HFFc6 (cell line): ENCODE measurements at places on chromosomes 5 and 9.

DNA sequence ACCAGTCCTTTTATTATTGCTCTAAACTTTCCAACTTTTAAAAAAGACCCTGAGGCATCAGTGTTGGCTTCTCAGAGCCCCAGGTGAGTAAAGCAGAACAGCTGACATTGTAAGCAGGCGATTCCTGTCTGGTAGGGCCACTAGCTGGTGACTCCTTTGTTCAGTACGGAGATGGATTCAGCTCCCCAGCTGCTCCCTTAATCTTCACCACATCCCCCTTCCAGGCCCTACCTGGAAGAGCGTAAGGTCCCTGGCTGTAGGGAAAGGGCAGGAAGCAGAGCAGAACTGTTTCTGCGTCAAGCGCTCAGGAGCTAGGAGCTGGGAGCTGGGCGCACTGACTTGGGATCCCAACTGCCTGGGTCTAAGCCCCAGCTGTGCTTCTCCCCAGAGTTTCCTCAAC, 203.7 kb upstream of the TAS2R1 start:
- no peak for DNase-seq

- DNase-seq = no peak
Observed at GRCh38 chr5:102241809-102242421, 54.2 kb downstream of the SLCO4C1 start.

DNA sequence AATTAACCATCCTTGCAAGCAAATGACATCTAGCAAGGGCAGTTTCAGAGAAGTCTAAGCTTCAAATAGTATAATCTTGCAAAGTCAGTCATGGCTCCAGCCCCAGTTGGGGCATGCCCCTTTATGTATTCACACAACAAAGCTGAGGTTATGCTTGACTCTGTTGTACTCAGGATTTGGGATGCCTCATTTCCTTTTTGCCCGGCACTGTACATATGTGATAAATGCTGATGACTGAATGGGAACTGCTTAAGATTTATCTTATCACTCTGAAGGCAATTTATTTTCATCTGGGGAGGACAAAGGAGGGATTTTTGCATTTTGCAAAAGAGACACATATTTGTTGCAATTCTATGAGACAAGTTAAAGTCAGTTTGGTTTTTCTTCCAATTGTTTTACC, 219.2 kb downstream of the TRPM3 start:
- DNase-seq = no peak

- no peak for DNase-seq
Observed at GRCh38 chr9:22009506-22009867, 382 bp upstream of the CDKN2B start.

- no peak for DNase-seq
Observed at GRCh38 chr5:103951776-103952175, 389.2 kb upstream of the NUDT12 start.

- DNase-seq = no peak
Observed at GRCh38 chr9:34059281-34059680, 10.6 kb upstream of the UBAP2 start.

DNA sequence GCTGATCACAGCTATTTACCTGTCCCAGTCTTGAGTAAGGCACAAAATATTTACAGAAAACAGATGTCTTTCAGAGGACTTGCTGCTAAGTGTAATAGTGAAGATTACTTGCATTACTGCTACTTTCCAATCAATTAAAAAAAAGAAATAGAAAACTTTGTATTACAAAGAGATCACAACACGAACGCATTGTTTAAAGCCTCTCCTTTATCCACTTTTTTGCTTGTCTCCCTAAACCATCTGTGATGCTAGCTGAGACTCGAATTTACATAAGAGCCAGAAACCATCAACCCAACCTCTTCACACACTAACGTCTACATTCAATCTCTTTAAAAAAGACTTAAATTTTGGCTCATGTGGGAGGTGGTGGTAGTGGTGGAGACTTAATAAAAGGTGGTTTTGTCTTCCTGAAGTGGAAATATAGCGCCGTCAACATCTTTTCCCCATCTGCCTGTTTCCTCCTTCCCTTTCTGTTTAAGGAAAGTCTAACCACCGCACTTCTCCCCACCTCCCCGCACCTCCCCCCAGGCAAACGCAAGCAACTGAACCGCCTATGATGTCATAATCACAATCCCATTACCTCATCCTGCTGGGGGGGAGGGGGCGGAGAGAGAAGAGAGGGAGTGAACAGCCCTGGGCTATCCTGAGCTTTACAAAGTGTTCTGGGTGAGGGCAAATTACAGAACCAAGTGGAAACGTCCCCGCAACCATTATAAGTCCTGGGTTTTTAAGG, 948 bp upstream of the FAM53C start:
- DNase-seq = no peak

- DNase-seq = peak; percentile 68
Observed at GRCh38 chr5:124583469-124584350, 162.7 kb downstream of the ZNF608 start.

- DNase-seq = no peak
Observed at GRCh38 chr5:20572614-20573013, 584.6 kb upstream of the CDH18 start.

- no peak for DNase-seq
Observed at GRCh38 chr9:37897665-37898064, 6.3 kb downstream of the SLC25A51 start.

GRCh38 chr9:81141961-81142360, 547.4 kb downstream of the TLE1 start:
- no peak for DNase-seq

DNA sequence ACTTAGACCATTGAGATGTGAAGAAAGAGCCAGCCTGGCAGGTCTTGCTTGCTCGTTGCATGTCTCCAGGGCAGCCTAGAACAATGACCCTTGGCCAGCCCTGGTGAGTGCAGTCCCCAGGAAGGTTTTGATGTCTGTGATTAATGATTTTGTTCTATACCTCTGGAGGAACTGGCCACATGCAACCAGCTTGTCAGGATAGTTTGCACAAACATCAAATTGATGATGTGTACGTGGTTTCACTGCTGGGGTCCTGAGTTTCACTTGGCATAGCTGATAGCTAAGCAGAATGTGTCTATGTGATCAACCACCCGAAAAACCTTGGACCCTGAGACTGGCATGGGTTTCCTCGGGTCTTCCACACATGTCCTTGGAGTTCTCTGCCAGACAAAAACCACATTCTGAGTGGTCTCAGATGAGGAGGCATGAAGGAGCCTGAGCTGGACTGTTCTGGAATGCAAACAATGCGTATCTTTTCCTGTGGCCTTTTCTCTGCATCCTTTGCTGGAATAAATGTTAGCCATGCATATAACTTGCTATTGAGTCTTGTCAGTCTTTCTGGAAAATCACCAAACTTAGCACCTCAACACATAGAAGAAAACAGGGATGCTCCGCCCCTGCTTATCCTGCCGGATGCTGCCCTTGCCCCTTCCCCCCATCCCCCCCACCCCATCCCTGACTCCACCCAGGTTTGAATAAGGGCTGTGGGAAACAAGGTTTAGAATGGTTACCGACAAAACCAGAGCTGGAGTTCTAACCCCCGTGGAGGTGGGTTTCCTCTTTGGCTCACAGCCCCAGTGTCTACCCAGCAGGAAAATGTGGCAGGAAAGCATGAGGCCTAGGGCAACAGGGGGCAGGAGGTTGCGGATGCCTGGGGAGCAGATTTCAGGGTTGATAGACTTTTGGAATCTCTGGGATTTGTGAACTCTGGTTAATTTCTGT, 50.1 kb upstream of the ANKRD33B start:
- DNase-seq = peak; percentile 87

GRCh38 chr9:97076238-97076637, 37.3 kb upstream of the CTSV start:
- no peak for DNase-seq

- DNase-seq = no peak
Observed at GRCh38 chr5:129103397-129103796, 8.8 kb downstream of the ISOC1 start.

DNA sequence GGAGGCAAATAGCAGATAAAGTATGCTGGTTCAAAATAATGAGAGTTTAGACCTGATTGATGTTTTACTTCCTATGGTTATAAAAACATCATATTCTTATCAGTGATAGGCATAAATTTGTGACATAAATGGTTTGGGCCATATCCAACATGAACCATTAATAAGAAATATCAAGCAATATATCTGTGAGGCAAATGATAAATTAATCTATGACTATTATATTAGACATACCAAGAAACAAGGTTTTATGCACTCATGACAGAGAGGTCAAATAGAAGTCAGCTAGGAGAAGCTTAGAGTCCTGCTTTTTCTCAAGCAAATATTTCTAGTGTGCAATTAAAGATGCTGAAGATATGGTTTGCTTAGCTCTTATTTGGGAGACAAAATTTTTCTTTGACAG, 10.4 kb downstream of the SMIM3 start:
- DNase-seq = no peak

- DNase-seq = no peak
Observed at GRCh38 chr9:5841771-5842573, 9.1 kb upstream of the ERMP1 start.

- no peak for DNase-seq
Observed at GRCh38 chr5:173313351-173313801, 14.8 kb downstream of the STC2 start.

DNA sequence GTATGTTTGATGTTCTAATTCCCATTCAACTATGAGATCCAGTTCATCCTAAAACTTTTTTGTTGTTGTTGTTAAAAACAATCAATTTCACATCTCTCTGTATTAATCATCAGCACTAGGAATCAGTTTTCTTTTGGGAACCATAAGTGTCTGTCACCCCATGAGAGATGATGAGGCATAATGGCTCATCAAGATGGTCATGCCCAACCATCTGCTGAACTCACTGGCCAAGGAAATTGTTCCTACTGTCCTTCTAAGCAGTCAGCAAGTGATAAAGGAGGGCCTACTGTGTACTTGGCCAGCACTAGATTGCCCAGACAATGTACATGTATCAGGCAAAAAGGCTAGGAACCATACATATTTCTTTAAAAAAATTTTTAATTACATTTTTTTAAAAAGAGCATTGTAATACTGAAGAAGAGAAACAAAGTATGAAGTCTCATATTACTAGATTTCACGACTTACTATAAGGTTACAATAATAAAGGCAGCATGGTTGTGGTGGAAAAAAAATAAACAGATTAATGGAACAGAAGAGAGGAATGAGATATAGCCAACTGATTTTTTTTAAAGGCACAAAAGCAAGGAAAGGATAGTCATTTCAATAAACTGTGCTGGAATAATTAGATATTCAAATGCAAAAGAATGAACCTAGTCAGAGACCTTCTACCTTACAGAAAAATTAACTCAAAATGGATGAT, 458.3 kb downstream of the SPOCK1 start:
- DNase-seq = no peak

DNA sequence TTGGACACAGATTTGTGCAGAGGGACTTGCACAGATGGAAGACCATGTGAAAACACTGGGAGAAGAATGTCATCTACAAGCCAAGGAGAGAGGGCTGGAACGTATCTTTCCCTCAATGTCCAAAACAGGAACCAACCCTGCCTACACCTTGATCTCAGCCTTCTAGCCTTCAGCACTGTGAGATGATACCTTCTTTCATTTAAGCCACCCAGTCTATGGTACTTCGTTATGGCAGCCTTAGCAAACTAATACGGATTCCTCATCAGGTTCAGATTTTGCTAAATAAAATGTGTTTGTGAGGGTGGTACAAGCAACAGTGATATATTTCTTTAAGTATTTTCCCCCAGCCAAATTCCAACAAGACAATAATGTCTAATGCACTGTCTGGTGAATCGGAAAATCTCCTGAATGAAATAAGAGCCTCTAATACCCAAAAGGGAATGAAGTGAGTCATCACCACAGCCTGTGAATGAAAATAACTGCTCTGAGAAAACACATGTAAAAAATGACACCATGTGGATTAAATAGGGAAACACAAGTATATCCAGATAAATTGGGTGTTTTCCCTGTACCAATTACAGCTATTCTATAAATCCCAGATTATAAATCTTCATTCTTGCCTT, 182.8 kb upstream of the TARS1 start:
- peak; percentile 78 for DNase-seq

DNA sequence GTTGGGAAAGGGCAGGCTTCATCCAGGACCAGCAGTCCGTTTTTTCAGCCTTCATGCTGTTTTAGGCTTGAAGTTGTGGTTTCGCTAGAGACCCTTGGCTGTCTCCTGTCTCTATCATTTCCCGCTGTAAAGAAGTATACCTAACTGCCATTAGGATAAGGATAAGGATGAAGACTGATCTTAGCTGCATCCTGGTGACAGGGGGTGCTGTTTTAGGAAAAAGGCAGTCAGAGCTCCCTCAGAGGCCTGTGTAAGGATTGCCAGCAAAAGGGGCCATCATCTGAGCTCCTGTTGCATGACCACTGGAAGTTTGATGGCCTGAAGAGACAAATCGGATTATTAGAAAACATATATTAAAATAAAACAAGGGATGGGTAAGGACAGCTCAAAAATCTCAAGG, 64.8 kb upstream of the FGF10 start:
- DNase-seq = no peak

DNA sequence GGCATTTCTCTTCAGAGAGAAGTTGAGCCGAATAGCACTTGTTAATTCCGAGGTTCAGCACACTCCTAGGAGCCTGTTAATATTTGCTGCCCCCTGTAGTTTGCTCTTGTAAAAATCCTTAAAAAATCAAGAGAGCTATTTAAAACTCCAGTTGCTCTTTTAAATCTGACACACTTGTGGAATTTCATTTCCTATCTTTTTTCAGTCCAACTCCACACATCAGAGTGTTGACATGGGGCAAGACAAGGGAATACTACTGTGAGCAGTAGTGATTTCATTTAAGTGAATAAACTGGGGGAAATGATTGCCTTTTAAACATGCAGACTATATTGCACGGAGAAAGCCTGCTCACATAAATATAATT, 1096.3 kb upstream of the DMAC1 start:
- DNase-seq = no peak
